ENCODE measurements at places on chromosomes 3 and 15.
A peak's percentile ranks its signal among the peaks of the same experiment; 100 is the strongest.

- DNase-seq, result no peak
Measured at GRCh38 chr15:35958975-35959374, 413.0 kb upstream of the DPH6 start.

GRCh38 chr15:87224404-87224803, 1032.1 kb downstream of the NTRK3 start:
- DNase-seq, result peak; percentile 6

- no peak for DNase-seq
Measured at GRCh38 chr3:146851665-146852064, 246.5 kb upstream of the PLSCR5 start.

DNA sequence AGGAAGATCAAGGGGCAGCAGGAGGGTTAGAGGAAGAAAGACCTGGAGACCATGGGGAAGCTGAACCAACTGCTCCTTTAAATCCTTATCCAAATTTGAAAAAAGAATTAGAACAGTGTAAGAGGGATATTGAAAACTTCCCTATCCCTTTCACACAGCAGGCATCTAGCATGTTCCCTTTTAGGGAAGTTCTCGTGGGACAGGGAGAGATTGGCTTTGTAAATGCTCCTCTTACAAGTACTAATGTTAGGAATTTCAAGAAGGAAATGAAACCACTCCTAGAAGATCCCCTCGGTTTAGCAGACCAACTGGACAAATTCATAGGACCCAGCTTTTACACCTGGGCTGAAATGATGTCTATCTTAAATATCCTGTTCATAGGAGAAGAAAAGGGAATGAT, 41.5 kb downstream of the PPCDC start:
- DNase-seq, result no peak

- DNase-seq, result no peak
Measured at GRCh38 chr3:51908026-51908425, 4.9 kb upstream of the IQCF1 start.

- DNase-seq, result no peak
Measured at GRCh38 chr15:100885116-100885515, 5.5 kb downstream of the ALDH1A3 start.

DNA sequence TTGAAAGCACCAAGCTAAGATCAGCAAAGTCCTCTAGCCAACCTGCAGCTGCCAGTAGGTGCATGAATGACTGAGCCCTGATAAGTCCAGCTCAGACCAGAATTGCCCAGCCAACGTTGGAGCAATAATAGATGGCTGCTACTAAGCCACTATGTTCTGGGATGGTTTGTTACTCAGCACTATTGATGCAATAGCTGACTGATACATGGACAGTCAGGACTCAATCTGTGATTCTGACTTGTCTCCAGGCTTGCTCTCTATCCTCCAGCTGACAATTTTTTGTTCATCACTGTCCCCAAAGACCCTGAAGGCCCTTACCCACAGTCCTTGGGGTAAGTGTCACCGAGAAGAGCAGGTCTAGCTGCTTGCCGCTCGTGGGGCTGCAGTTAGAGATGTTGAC, 55.3 kb downstream of the CDCP1 start:
- DNase-seq, result no peak

- DNase-seq, result no peak
Measured at GRCh38 chr15:27690290-27690689, 408.8 kb downstream of the OCA2 start.

- no peak for DNase-seq
Measured at GRCh38 chr3:117954131-117954530, 1080.5 kb downstream of the IGSF11 start.

GRCh38 chr3:55486101-55486856, 827 bp downstream of the WNT5A start:
- peak; percentile 67 for DNase-seq

DNA sequence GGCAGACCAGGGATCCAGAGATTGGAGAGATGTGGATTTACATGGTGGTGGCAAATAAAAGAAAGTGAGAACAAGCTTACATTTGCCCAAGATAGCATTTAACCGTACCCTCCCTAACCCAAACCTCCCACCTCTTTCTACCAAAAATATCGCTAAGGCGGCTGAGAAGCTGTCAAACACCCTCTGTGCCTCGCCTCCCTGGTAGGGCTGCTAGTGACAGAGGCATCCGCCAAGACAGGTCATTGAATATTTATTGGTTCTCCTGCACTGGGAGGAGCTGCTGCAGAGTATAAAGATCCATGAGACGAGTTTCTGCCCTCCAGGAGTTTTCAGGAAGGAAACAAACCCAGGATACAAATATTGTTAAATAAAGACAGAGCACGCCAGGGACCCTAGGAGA, 107.3 kb upstream of the TMC3 start:
- DNase-seq, result no peak

- peak; percentile 36 for DNase-seq
Measured at GRCh38 chr3:111311709-111312235, 230.2 kb upstream of the CD96 start.
